ENCODE measurements at places on chromosomes 5 and 9.

DNA sequence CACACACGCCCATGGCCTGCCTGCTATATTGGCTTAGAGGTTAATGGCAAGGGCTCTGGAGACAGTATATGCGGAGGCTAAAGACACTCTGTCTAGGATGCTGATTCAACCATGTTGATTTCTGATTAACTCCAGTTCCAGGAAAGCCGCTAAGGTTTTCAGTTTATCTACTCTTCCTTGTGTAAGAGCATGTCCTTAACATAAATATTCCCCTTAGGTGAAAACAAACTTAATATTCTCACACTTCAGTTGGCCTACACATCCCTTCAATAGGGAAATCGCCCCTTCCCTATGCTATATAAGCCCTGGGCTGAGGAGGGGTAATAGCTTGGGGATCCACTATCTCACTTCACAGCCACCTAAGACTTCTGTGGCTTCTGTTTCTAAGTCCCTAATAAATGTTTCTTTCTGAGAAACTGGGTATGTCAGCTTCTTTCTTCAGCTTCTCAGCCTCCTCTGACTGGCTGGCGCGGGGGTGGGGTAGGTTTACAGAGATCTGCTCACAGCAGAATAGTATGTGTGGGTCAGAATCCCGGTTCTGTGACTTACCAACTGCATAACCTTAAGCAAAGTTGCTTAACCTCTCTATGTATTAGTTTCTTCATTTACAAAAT, 4.3 kb upstream of the GPX3 start:
- no peak for DNase-seq

DNA sequence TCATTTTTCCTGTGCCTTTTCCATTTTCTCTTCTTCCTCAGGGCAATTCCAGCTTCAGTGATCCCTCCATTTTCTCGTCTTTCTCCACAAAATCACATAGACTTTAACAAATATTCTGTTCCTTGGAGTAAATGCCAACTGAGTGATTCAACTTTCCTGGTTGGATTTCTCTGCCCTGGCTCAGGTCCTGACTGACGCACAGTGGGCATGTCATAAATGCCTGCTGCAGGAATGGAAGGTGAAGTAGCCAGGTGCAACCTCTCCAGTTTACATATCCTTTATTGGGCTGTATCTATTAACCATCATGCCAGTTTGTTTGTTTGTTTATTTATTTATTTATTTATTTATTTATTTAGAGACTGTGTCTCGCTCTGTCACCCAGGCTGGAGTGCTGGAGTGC, 95.1 kb downstream of the MEF2C start:
- no peak for DNase-seq

GRCh38 chr5:142587354-142587965, 98.4 kb downstream of the FGF1 start:
- DNase-seq = no peak

GRCh38 chr5:159252195-159252594, 10.9 kb upstream of the UBLCP1 start:
- DNase-seq = no peak

DNA sequence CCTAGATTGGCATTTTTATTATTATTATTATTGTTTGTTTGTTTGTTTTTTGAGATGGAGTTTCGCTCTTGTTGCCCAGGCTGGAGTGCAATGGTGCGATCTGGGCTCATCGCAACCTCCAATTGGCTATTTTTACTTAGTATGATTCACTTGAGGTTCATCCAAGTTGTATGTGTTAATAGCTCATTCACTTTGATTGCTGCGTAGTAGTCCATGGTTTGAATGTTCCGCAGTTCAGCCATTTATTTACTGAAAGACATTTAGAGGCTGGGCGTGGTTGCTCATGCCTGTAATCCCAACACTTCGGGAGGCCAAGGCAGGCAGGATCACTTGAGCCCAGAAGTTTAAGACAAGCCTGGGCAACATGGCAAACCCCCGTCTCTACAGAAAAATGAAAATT, 22.6 kb upstream of the MELK start:
- no peak for DNase-seq

All from activated CD8-positive, alpha-beta memory T cell treated with anti-CD3 and anti-CD28 coated beads for 48 hours (primary cell).